ENCODE measurements at places on chromosomes 1 and 21.

- DNase-seq, result peak; percentile 45
Measured at GRCh38 chr1:100265562-100265930, 470 bp upstream of the RTCA start.

- no peak for DNase-seq
Measured at GRCh38 chr1:156281281-156281680, 1.3 kb downstream of the SMG5 start.

DNA sequence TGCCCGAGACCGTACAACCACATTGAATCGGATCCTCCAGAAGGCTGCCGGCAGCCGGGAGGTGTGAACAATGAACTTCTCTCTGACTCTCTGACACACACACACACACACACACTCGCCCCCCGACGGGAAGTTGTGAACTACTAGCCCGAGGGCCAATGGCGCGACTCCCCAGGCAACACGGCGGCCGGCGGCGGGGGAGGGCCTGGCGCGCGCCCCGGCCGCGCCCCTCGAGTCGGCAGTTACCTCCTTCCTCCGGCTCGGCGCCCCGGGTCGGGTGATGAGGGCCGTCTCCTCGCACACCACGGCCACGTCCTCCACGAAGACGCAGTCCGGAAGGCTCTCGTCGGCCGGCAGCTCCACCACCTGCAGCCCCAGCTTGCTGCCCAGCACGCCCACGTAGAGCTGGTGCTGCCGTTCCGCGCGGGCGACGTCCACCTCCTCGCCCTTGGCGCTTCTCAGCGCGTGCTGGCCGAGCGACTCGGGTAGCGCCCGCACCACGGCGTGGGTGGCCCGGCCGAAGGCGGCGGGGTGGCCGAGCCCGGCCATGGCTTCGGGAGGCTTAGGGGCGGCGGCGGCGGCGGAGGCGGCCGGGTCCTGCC lies 361 bp downstream of the DDAH1 start:
- DNase-seq, result peak; percentile 85

- no peak for DNase-seq
Measured at GRCh38 chr1:204032642-204033235, 40.2 kb upstream of the SOX13 start.

- peak; percentile 67 for DNase-seq
Measured at GRCh38 chr1:17922833-17923232, 167.7 kb downstream of the ACTL8 start.

DNA sequence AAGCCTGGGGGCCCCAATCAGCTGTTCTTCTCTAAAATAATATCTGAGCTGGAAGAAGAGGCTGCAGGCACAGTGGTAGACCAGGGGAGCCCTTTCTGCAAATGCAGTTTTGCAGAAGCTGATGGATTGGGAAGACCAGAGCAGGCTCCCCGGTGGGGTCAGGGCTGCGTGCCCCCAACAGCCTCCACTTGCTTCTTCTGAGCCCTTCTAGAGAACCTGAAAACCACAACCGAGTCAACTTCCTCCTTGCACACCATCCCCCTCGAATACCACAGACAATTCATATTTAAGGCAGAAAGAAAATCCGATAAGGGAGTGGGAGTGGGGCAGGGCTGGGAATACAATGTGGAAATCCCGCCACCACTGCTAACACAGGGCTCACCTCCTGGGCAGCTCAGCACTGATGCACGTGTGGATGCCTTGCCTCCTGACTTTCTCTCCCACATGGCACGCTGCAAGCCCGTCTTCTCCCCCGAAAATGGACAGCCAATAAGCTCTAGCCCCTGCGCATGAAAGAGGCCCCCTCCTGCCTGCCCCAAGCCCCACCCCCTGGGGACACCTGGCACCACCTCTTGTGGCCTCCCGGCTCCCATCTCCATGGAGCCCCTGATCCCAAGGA lies 25.4 kb upstream of the ALDH4A1 start:
- no peak for DNase-seq

DNA sequence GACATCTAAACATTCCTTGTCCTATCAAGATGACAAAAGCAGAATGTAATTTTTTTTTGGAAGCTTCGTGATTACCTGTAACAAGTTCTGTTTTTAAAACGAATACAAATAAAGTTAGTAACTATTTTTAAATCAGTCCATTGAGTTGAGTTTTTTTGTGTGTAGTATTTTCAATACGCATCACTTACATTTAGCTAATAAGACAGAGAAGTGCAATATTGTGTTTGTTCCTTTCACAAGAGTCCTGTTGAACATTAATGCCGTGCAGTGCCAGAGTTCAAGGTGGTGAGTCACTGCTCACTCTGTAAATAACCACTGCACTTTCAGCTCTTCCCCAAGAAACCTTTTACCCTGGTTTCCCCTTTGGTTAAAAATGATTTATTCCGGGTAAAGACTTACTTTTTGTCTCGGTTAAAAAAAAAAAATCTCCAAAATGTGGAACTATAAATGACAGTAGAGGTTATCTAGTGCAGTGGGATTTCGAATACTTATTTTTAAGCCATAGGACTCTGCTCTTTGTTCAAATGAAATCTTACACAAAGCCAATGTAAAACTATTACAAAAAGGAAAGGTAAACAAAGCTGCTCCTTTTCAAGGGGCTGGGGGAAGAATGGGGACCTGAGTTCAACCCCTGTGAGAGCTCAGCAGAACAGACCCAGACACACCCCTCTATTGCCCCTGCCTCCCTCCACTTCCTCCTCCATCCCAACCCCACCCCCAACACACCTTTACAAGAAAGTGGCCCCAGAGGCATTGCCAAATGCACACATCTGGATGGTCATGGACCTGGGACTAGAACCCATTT lies 14.8 kb upstream of the NCMAP start:
- DNase-seq, result peak; percentile 34

DNA sequence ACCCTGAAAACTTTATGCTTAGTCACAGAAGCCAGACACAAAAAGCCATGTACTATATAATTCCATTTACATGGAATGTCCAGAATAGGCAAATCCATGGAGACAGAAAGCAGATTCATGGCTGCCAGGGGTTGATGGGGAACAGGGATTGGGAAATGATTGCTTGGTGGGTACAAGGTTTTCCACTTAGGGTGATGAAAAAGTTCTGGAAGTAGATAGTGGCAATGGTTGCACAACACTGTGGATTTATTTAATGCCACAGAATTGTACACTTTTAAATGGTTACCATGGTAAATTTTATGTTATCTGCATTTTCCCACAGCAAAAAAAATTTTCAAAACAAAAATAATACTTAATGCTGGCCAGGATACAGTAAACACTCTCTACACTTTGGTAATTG lies 40.6 kb downstream of the ENAH start:
- no peak for DNase-seq
